ENCODE measurements at places on chromosomes 1 and 21. TPM values are rescaled to one million over a fixed set of nuclear protein-coding genes. Genes with fewer than 3 reads are reported as not detected.

Gene SPRR1A
- not detected for polyA plus RNA-seq

- DNase-seq: no peak
Observed at GRCh38 chr1:198556971-198557370, 16.5 kb upstream of the ATP6V1G3 start.

DNA sequence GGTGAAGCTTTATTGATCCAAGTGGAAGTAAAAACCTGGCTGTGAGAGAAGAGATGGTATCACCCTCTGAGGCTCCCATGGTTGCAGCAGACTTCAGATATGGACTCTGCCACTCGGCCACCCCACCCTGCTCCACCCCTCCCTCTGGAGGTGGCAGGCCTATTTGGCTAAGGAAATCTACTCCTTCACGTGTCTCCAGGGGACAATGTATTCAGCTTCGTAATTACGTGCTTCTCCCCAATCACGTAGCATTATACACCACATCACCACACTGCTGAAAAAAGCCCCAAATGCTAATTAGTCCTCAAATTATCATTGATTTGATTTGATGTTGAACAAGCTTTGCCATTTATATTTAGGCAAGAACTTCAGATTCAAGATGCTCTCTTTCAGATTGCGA, 220.7 kb downstream of the OMA1 start:
- no peak for DNase-seq

Gene DMBX1
- 1.7 TPM for polyA plus RNA-seq

DNA sequence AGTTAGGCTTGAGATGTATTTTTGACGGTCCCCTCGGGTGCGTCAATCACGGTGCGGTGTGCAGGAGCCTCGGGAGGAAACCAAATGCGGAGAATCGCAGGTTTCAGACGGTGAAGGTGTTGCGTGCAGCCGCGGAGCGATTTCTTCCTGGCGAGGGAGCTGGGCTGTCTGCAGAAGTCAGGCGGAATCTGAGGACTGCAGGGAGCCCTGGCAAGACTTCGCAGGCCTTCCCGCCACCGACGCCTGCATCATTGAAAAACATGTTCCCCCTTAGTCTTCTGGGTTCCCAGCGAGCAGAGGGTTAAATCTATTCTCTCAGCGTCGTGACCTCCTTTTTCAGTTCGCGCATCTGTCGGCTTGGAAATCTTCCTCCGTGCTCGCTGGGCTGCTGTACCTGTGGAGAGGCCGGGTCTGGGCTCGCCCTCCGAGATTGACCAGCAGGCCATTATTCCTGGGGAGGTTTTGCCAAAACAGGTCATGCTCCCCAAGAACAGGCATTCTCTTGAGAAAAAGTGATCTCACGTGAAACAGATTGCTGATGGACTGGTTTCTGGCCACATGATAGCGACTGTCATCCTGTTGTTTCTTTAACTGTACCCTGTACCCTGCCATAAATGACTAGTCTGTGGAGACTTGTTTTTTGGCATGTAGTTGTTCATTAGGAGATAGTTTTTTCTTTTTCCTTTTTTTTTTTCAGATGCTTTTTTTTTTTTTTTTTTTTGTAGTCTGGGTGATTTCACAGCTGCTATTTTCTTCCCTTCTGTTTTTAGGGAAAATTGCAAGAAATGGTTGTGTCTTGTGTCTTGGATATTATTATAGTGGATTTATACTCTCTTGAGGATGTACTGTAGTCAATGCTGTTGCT, 894 bp downstream of the EPB41 start:
- peak; percentile 30 for DNase-seq

Gene SPRR2B
- polyA plus RNA-seq: not detected

DNA sequence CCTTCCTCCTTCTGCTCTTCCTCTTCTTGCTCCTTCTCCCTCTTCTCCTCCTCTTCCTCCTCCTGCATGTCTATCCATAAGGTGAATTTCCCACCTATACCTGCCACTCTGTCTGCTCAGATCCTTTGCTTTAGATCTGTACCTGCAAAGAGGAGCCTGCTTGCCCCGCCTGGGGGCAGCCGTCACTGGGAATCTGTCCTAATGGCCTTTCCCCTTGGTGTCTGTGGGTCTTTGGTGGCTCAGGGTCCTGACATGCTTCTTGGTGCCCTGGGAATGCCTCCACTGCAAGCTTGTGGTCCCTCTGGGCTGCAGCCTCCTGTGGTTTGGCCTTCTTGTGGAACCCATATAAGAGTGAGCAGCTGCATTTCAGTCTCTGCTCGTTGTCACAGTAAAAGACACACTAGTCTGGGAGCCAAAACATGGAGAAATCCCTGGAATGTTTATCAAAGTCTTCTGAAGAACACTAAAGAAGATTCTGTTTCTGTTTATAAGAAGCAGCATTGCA, 79.5 kb upstream of the CSF3R start:
- DNase-seq: no peak

DNA sequence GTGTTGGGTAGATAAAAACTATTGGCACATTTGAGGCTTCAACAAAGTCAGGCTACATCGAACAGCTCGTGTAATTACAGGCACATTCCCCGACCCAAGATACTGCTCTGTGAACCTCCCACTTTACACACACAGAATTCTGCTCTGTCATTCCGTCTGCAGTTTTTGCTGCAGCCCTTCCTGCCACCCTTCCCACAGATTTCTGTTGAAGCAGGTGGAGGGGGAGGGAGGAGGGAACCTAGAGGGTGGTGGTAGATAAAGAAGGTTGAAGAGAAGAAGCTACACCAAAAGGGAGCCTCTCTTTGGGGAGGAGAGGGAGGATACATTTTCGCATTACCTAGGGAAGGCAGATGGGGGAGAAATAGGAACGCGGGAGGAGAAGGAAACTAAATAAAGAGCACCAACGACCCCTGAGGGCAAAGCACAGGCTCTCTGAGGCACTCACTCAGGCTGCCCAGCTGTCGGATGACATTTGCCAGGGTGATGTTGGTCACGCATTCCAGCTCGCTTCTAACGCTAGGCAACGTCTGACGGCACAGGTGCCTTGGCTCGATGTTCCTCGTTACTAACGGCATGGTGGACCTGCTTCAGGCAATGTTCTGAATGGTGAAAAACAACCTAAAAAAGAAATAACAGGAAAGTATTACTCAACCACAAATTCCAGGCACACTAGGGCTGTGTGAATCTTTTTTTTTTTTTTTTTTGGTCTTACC, 36.0 kb downstream of the GPR3 start:
- DNase-seq: no peak

DNA sequence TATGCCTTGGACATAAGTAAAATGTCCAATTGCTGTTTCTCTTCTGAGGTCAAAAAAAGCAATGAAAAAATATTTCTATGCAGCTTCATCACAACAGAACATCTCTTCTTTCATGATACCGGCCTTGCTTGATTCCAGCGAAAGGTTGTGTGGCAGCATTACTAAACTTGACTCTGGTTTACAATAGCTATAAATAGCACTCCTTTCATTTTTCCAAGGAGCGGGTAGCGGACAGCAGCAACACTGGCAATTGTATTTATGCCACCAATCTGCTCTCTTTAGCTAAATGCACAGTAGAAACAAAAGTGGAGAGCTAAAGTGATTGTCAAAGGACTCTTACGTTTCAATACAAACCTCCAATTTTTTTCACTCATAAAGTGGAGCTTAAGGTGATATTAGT, 7.5 kb upstream of the DAB1 start:
- DNase-seq: no peak

- DNase-seq: no peak
Observed at GRCh38 chr1:43052786-43053439, 94.2 kb upstream of the SLC2A1 start.

DNA sequence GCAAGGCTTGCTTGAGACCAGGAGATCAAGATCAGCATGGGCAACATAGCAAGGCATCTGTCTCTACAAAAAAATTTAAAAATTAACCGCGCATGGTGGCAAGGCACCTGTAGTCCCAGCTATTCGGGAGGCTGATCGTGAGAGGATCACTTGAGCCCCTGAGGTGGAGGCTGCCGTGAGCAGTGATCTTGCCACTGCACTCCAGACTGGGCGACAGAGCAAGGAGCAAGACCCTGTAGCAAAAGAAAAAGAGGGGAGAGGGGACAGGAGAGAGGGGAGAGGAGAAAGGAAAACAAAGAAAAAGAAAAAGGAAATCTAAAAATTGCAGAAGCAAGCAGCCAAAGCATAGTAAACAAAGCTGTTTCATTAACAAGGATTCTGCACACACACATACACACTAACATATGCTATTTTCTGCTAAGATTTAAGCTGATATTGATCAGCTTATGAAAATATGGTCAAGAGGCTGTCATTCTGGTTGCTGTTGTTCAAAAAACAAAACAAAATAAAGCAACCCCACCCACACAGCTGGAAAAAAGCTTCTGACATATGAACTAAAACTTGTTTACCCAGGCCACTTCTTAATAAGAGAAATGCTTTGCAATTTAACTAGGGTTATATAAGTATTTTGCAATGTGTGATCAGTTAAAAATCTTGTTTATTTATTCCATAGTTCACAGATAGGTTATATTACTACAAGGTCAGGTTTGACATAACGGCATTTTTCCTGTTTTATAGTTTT, 1.8 kb downstream of the ARNT start:
- no peak for DNase-seq

Gene ATP1A2
- polyA plus RNA-seq: not detected

Gene CDA
- 35.6 TPM for polyA plus RNA-seq

DNA sequence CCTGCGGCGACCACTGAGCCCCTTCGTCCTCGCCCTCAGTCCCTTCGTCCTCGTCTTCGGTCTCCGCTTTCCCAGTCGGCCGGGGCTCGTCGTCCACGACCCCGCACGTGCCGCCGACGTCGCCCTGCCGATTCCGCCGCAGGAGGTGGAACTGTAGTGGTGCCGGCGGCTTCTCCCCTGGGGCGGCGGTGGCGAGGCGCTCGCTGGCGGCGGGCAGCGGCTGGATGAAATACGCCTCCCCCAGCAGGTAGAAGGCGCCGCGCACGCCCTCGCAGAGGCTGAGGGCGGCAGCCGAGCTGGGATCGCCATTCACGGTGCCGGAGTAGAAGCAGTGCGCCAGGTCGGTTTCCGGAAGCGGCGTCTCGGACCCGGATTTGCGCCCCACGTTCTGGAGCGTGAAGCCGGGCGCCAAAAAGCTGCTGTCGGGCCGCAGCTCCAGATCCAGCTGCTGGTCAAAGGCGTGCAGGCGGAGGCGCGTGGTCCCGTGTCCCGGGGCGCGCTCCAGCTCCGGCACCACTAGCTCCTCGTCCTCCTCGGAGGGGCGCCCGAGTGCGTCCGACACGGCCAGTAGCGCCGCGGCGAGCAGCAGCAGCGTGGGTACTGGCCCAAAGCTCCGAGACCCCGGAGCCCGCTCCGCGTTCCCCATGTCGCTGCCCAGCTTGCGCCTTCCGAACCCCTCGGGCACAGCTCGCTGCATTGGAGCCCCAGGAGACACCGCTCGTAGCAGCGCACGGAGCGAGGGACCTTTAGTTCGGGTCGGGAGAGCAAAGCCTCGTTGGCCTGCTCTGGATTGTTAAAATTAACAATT, 747 bp downstream of the ADAMTS1 start:
- no peak for DNase-seq

DNA sequence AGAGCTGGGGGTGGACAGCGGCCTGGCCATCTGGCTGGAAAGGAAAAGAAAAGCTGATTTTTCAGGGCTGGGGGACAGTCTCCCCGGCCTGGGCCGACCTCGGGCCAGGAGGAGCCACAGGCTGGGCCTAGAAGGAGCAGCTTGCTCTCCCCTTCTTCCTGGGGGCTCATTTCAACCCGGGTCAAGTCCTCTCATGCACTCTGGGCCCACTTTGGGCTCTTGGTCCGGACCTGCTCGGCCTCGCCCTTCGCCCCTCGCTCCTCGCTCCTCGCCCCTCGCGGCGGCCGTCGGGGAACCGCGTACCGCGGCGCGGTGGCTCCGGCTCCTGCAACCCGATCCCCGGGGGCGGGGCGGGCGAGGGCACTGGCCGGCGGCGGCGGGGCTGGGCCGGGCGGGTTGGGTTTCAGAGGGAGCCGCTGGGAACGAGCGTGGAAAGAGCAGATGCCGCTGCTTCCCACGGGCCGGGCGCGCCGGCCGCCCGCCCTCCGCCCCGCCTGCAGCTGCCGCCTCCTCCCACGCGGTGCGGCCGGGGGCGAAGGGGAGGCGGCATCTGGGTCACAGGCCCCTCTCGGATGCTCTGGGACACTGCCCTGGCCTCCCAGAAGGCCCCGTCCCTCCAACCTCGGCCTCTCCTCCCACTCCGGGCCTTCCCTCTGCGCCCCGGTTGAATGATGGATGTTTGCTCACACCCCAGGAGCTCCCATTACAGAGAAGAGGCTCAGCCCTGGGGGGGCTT, 6.6 kb downstream of the HEYL start:
- no peak for DNase-seq

- DNase-seq: no peak
Observed at GRCh38 chr1:211947396-211948295, 87.7 kb downstream of the INTS7 start.

DNA sequence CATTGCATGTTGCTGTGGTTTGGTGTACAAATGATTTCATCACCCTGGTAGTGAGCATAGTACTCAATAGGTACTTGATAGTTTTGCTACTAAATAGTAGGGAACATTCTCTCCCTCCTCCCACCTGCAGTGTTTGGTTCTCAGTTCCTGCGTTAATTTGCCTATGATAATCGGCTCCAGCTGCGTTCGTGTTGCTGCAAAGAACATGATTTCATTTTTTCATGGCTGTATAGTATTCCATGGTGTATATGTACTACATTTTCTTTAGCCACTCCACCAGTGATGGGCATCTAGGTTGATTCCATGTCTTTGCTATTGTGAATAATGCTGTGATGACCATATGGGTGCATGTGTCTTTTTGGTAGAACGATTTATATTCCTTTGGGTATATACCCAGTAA, 903.4 kb downstream of the TTLL7 start:
- DNase-seq: no peak

- DNase-seq: no peak
Observed at GRCh38 chr1:197496722-197497121, 228.7 kb downstream of the CRB1 start.

DNA sequence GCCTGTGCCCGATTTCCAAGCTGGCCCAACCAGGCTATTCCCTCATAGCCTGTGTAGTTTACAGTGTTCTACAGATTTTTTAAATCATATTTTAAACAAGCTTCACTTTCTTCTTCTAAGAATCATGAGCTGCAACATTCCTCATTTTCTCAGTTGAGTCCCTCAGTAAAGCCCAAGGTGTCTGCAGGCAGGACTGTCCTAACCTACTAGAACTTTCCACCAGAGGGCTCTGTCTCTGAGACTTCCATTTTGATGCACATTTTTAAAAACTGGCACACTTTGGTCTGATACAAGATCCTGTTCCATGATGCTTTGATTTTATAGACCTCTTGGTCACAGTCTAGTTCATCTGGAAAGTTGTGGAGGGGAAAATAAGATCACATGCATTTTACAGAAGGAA, 21.6 kb upstream of the SLAMF6 start:
- DNase-seq: no peak

Gene HES3
- not detected for polyA plus RNA-seq

Data from A549 (cell line).